Nucleus accumbens (tissue), 56 donors: ENCODE measurements at places on chromosomes 7 and 10.

- DNase-seq, result no peak
These were observed 130.5 kb downstream of the ADCY1 start for GRCh38 chr7:45704683-45705016.

DNA sequence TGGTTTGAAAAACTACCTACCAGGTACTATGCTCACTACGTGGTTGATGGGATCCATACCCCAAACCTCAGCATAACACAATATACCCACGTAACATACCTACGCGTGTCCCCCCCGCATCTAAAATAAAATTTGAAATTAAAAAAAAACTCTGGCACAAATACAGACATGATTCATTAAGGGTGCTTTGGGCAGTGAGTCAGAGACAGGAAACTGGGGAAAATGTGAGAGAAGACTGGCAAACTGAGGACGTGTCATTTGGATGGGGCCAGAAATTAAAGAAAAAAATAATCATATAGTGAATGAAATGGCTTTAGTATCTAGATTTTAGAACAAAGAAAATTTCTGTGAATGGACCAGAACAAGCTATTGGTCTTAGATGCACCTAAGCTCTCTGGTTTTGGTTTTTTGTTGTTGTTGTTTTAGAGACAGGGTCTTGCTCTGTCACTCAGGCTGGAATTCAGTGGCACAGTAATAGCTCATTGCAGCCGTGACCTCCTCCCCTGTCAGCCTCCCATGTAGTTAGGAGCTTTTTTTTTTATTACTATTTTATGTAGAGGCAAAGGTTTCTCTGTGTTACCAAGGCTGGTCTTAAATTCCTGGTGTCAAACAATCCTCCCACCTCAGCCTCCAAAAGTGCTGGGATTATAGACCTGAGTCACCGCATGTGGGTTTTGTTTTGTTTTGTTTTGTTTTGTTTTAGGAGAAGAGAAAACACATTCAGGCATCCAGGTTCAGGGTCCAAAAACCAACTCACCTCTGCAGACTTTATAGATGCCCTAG, 5.9 kb upstream of the PRSS58 start:
- DNase-seq, result no peak

DNA sequence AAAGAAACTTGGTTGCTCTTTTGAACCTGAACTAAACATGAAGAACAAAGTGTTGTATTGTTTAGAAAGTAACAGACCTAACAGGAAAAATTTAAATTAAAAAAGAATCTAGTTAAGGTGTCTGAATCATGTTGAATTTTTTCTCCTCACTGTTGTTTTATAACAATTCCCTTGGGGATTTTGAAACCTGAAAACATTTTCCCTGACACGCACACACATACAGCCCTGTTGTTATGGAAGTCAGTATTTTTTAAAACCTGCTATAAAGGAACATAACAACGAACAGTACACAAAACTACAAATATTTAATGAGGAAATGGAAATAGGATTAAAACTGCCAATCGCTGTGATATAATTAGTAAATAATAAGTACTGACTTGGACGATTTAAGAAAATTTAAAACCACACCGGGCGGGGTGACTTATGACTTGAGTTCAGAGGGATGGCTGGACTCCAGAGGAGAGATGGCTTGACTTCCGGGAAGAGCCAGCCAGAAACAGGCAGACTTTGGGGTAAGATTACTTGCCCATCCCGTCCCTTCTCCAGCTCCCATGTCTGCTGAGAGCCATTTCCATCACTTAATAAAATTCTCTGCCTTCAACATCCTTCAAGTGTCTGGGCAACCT, 16.2 kb upstream of the SPOCK2 start:
- no peak for DNase-seq

DNA sequence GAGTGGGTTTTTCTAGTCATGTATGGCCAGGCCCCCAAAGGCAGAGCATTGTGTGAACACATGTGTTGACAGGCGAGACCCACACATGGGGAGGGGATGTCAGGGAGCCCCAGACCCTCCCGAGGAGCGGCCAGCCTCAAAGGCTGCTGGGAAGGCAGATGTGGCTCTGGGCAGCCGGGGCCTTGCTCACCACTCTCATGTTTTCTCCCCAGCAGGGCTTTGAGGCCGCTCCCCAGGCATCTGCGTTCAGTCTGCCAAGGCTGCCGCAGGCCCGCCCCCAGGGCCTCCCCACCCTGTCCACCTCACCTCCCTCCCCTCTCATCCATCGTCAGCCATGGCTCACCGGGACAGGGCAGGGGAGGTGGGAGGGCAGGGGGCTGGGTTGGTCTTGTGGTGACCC, 16.6 kb upstream of the VSIR start:
- DNase-seq, result no peak
